ENCODE measurements at places on chromosomes 7 and 10.

DNA sequence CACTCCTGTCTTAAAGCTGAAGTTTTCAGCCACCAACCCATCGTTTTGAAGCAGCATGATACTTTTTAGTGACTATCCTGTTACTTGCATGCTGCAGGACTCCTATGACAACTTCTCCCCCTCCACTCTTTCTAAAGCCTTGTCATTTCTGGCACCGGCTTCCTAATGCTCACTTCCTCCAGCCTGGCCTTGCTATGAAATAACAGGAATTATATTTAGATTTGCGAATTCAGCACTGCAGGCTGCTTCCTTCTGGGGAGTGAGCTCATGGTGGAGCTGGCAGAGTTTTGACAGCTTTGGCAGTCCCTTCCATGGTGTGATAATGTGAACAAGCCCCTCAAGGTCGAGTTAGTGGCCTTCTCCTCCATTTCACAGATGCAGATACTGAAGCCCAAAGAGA, 13.4 kb downstream of the BLNK start:
- DNase-seq = no peak

DNA sequence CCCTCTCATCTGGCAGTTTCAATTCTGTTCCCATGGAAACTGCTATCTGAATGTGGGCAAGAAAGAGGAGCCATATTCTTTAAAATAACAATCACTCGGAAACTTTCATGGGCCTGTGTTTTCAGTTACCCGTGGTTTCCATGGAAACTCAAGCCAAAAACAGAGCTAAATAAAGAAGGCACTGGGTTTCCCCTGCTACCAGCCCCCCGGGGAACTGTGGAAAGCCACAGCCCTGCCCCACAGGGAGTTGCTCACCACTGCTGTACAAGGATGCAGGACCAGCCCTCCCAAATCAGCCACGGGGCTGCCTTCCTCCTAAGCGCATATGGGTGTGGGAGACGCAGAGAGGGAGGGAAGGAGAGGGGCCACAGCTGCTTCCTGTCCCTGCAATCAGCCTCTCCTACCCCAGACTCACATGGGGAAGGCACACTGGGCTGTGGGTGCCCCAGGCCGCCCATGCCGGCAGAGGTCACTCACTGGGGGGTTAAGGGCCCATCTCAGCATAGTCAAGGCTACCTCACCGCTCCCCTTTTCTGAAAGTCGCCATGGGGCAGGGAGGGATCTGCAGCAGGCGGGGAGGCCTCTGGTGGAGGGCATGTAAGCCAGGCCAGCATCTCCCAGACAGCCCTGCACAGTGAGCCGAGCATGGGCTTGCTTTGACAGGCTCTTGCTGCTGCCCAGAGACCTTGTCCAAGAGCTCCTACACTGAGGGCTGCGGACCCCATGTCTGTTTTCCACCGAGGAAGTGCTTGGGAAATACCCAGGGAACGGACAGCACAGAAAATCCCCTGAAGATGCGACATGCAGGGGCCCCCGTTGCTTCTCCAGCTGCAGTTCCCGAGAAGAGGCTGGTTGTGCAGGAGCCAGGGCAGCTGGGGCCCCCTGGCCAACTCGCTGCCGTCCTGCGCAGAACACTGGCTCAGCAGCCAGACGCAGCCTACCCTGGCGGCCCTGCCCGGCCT, 157.3 kb upstream of the PPP2R2D start:
- DNase-seq = no peak

GRCh38 chr10:45154502-45154901, 153.8 kb downstream of the ZNF22 start:
- no peak for DNase-seq

GRCh38 chr10:28431139-28431538, 101.8 kb upstream of the WAC start:
- DNase-seq = no peak

DNA sequence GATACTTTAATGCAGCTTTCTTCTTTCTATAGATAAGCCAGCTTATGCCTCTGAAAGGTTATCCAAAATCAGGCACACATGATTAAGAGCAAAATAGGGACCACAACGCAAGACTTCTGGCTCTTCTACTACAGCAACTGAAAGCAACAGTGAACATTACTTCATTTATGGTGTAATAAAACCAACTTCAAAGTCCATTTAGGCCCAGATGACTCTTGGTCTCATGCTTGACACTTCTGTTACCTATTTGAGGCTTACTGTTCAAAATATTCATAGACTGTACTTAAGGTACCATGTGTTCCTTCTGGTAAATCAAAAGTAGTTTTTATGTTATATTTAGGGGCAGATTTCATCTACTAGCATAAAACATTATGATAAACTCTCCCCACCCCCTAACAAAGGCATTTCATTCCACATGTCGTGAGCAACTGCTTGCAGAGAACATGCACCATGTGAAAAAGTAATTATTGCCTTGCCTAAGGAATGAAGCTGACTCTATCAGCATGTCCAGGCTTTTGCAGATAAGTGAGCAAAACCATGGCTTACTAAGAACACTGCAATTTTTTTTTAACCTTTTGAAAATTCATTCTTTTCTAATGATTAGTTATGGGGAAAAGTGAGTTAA, 154.9 kb upstream of the ITGB1 start:
- DNase-seq = no peak

GRCh38 chr7:97022491-97023306, 1.9 kb downstream of the DLX5 start:
- DNase-seq = no peak

DNA sequence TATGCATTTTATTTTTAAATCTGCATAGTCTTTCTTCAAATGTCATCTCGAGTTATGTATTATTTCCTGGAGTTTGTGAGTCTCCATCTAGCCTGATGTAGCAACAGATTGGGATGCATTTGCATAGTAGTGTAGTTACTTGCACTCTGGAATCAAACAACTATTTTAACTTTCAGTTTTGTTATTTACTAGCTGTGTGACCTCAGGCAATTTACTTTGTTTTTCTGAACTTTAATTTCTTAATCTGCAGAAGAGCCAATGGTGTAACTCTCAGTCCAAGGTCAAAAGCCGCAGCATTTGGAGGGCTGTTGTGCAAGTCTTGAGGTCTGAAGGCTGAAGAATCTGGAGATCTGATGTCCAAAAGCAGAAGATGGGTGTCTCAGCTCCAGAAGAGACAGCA, 175.8 kb upstream of the SORCS1 start:
- DNase-seq = no peak

GRCh38 chr10:121753726-121754476, 155.7 kb upstream of the FGFR2 start:
- DNase-seq = no peak

- peak; percentile 55 for DNase-seq
Observed at GRCh38 chr7:83936056-83936708, 258.4 kb downstream of the SEMA3A start.

DNA sequence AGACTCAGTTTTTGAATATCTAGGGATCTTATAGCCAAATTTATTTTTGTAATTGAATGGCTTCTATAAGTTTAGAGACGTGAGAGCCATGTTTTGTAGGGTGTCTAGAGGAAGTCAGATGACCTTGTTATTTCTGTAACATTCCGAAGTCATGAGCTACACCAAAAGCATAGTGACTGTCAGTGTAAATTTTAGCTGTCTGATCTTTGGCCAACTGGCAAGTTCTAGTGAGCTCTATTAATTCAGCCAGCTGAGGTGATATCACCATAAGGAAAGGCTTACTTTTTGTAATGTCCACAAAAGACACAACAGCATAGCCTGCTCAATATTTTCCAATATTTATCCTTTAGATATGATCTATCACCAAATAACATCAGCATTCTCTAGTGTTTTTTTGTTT, 9.9 kb upstream of the NT5C3A start:
- no peak for DNase-seq

DNA sequence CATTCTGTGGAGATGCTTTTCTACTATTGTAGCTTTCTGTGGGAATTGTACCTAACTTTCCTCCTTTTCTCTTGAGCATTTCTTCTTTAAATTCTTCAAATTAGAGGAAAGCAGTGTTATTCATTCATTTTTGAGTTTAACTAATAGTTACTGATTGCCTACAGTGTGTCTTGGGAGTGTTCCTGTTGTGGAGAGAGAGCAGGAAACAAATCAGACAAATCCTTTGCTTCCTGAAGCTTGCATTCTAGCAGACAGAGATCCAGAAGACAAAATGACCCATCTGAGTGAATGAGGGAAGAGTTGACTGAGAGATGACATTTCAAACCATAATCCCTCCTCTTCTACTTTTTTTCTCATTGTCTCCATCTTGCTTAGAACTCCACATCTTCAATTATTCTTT, 170.4 kb downstream of the SUGCT start:
- no peak for DNase-seq

GRCh38 chr7:12570534-12571461, at the start of gene SCIN:
Gene SCIN, plus strand, starts transcription at chr7:12570720. Its CDS starts 67 bp downstream, at chr7:12570787.
- peak; percentile 70 for DNase-seq

DNA sequence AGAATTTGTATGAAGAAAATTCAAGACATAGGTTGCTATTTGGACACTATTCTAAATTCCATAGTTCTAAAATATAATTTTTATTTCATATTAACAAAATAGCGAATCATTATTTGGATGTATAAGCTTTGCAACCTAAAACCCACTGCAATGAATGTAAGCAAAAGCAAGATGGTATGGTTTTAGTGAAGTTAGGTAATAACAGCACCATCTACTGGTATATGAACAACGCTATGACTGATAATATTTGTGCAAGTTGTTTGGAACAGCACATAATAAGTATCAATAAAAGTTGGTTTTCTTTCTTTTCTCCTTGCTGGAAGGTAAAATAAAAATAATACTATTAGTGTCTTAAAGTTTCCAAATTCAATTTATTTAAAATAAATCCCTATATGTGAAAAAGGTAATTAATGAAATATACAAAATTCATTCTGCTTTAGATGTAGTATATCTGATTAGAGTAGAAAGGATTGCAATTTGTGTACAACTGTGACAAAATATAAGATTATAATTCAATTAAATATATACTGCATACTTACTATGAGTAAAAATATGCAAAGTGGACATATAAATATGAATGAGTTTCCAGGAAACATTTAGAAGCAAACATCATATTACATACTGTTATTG, 79.0 kb upstream of the LSM8 start:
- peak; percentile 67 for DNase-seq

- peak; percentile 82 for DNase-seq
Observed at GRCh38 chr7:148698007-148698396, 701 bp upstream of the CUL1 start.

DNA sequence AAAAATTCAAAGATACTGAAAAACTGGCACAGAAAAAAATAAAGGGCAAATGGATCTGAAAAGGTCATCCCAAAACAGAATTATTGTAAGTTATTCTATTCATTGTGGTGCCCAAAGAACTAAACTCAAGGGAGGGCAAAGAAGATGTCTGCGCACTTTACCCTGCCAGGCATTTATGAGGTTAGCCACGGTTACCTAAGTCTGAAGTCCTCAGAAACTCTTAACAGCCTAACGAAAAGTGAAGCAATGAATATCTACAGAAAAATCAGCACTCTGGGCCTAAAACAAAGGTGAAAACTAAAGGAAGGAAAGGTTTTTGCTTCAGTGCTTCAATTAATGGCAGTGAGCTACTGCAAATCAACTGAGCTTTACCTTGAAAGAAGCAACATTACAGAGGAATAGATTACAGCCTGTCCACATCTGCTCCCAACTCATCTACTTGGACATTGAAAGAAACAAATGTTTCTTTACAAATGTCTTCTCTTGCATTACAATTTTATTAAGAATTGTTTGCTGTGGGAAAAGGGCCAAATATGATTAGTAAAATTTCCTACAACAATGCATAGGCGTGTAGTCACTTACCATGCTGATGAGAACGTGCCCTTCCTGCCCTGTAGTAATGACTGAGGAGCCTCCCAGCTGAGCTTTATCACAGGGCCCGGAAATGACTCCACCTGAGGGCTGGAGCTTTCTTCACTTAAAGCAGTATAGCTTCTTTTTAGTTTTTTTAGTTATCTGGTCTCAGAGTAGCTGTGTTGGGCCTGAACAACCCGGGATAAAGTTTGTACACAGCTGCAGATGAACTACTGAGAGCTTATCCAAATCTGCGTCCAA, at the start of gene TUBAL3:
TSS of gene TUBAL3 (minus strand) at position 621 of the 834 bp plus-strand sequence. CDS start at position 585, 36 bp downstream.
- DNase-seq = no peak

- DNase-seq = peak; percentile 79
Observed at GRCh38 chr7:17940951-17941431, 697 bp upstream of the SNX13 start.

DNA sequence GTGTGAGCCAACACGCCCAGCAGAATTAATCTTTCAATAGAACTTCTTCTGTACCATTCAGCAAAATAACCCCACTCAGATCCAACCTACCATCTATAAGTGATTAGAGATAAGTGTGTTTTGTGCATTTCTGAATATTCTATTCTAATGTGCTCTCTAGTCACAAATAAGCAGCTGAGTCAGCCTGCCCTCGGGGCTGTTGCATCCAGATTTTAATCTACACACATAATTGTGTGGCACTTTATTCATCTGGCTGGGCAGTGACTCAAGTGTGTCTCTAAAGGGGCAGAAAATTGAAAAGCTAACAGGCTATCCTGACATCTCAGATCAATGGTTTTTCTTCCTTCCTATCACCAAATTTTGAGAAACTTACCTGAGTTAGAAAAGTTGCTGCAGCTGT, 60.3 kb downstream of the PRR15 start:
- DNase-seq = peak; percentile 43

DNA sequence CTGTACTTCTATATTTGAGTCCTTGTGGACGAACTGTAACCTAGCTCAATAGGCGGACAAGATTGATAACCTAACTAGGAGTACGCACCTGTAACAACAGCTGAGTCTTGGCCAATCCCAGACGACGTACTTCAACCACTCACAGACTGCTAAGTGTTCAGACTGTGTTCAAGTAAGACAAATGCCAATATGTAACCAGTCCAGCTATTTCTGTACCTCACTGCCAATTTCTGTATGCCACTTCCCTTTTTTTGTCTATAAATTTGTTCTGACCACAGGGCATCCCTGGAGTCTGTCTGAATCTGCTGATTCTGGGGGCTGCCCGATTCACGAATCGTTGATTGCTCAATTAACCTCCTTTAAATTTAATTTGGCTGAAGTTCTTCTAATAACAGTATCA, 32.2 kb downstream of the HACD1 start:
- DNase-seq = no peak

- no peak for DNase-seq
Observed at GRCh38 chr10:79438021-79438698, 7.3 kb downstream of the ZCCHC24 start.

DNA sequence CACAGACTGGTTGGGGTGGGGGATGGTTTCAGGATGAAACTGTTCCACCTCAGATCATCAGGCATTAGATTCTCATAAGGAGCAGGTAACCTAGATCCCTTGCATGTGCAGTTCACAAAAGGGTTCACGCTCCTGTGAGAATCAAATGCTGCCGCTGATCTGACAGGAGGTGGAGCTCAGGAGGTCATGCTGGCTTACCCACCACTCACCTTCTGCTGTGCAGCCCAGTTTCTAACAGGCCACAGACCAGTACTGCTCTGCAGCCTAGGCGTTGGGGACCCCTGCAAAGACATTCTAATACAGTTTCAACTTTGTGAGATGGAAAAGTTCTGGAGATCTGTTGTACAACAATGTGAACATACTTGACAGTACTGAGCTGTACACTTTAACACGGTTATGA, 39.9 kb downstream of the STRA8 start:
- no peak for DNase-seq

- DNase-seq = no peak
Observed at GRCh38 chr10:44689368-44689767, 221.8 kb upstream of the TMEM72 start.

- DNase-seq = no peak
Observed at GRCh38 chr10:62284221-62284620, 15.6 kb upstream of the RTKN2 start.

- DNase-seq = no peak
Observed at GRCh38 chr7:93301736-93302135, 69.6 kb downstream of the VPS50 start.

All from NCI-H1417 (cell line).